T-helper 2 cell (primary cell): ENCODE measurements at places on chromosomes 16 and 17.

- DNase-seq = no peak
These were observed 113.5 kb upstream of the RPL38 start for GRCh38 chr17:74089869-74090464.

- DNase-seq = peak; percentile 19
These were observed 431.8 kb downstream of the PMP22 start for GRCh38 chr17:14833201-14833785.

DNA sequence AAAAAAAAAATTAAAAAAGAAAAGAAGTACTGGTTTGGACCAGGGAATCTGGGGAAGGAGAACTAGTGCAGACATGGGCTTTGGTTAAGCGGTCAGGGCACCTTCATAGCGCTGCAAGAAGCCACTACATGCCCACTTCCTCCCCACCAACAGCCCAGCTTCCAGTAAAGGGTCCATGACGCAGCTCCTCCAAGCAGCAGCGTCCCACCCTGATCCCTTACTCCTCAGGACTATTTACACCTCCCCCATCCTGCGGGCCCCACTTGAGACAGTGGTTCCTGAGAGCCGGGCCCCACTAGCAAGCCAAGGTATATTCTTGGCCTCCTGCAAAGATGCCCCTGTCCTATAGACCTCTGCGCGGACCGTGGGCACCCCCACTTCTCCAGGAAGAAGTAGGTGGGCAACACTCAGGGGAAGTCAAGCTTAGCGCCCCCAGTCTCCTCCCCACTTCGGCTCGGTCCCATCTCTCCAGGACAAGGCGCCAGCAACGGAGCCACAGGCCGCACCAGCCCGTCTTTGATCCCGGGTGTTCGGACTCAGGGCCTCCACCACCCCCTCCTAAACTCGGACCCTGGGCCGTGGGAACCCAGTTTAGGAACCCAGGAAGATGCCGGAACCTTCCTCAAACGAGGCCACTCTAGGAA, 913 bp upstream of the PRR14 start:
- no peak for DNase-seq

- DNase-seq = no peak
These were observed 252.4 kb downstream of the GRIN2A start for GRCh38 chr16:9929836-9930235.

- no peak for DNase-seq
These were observed 5.0 kb upstream of the DNASE1L2 start for GRCh38 chr16:2231016-2231931.

- DNase-seq = no peak
These were observed 11.6 kb upstream of the TMEM100 start for GRCh38 chr17:55734128-55734781.

DNA sequence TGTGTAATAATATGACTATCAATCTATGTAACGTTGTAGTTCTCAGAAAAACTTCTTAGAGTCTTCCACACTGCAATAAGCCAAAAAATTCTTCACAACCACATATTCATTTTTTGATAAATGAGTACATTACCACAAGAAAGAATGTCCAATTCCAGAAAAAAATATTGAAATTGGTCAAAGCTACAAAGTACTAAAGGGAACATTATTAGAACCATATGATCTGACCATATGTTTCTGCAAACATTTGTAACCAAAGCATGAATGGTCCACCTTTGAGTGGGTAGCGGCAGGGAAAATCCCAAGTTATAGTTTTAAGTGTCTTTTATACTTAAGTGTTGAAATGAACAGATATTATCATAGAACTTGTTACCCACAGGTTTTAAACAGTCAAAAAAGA, 71.7 kb upstream of the NACA2 start:
- no peak for DNase-seq

GRCh38 chr16:68257251-68257905, 6.9 kb upstream of the SLC7A6 start:
- DNase-seq = no peak

DNA sequence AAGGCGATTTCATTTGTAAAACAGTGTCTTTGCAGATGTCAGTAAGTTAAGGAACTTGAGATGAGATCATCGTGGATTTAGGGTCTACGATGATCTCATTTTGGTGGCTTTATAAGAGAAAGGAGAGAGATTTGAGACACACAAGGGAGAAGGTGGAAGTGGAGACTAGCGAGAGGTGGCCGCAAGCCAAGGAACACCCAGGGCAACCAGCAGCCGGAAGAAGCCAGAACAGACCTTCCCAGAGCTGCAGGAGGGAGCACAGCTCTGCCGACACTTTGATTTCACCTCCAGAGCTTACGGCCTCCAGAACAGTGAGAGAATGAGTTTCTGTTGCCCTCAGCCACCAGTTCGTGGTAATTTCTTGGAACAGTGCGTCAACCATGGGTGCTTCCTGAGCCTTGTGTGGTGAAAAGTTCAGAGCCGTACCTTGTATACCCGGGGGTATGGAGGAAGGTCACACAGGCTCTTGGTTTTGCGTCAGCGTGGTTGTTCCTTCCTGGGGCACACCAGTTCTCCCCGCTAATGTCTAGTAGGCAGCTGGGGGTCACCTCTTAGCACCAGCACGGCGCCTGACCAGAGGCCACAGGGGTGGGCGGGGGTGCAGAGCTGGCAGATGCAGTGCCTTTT, 12.9 kb upstream of the SEC14L1 start:
- DNase-seq = peak; percentile 35

- DNase-seq = no peak
These were observed 25.6 kb downstream of the TTLL6 start for GRCh38 chr17:48791128-48792032.

DNA sequence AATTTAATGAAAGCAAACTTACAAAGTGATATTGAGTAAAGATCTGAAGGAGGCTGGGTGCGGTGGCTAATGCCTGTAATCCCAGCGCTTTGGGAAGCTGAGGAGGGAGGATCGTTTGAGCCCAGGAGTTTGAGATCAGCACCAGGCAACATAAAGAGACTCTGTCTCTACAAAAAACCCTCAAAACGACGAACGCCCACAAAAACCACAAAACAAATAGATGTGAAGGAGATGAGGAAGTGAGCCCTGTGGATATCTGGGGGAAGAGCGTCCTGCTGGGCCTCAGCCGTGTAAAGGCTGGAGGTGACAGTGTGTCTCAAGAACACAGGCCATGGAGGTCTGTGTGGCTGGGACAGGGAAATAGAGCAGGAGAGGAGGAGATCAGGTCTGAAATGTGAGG, 68.8 kb downstream of the ITFG1 start:
- DNase-seq = peak; percentile 42

GRCh38 chr16:82657239-82657638, 30.5 kb downstream of the CDH13 start:
- no peak for DNase-seq

DNA sequence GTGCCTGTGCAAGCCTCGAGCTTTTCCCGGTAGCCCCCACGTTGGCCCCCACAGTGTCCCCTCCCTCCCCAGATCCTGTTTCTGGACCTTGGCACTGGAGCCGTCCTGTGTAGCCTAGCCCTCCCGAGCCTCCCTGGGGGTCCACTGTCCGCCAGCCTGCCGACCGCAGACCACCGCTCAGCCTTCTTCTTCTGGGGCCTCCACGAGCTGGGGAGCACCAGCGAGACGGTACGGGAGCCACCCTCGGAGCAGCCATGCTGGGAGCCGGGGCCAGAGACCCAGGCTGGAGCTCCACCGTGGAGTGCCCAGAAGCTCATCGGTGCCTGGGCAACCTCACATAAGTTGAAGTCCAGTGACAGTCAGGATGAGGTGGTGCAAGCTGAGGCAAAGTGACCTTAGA, 11.8 kb downstream of the RGS11 start:
- no peak for DNase-seq

DNA sequence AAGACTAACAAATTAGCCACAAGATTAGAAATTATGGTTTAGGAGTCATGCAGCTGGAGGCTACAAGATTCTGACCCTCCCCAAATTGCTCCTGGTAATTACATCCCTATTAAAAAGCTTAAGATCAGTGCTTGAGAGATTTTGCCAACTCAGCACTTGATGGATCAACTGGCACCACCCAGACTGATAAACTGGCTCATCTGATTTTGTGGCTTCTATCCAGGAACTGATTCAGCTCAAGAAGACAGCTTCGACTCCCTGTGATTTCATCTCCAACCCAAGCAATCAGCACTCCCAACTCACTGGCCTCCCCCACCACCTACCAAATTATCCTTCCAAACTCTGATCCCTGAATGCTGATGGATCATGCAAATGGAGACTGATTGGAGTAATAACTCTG, 94.8 kb downstream of the TNFRSF13B start:
- no peak for DNase-seq

DNA sequence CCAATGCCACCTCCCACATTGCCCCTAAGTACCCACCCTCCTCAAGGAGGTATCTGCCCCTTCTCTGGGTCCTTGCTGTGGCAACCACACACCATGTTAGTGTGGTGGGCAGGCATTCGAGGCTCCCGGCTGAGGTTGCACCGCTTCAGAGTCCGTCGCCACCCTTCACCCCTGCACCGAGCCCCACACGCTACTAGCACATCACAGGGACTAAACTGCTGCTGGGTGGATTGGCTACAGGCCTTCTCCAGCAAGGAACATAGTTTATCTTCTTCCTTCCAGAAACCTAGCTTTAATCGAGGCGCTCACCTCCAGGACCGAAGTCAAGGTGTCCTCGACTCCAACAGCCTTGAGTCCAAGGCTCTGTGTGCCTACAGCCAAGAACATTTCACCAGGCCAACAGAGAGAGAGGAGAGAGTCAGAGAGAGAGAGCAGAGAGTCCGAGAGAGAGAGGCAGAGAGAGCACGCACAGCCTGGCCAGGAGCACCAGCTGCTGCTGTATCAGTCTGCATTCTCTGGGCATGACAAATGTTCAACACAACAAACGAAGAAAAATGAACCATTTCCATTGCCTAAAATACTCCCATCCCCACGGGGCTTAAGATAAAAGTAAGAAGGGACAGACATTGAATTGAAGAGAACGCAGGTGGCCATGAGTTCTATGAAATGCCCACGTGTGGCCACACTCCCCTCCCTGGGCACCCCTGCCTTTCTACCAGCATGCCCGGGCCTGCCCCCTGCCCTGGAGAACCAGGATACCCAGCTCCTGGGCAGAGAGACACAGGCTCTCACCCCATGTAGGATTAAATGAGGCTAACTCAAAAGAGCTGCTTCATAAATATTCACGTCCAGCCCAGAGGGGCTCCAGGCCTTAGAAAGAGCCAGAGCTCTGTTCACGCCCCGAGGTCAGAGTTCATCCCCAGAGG, 94.9 kb downstream of the RBFOX3 start:
- no peak for DNase-seq

GRCh38 chr16:8458481-8459046, 131.7 kb downstream of the TMEM114 start:
- DNase-seq = no peak

GRCh38 chr16:67857547-67858233, 10.2 kb upstream of the CENPT start:
- no peak for DNase-seq

- no peak for DNase-seq
These were observed 1.4 kb downstream of the GCSH start for GRCh38 chr16:81094771-81095251.

DNA sequence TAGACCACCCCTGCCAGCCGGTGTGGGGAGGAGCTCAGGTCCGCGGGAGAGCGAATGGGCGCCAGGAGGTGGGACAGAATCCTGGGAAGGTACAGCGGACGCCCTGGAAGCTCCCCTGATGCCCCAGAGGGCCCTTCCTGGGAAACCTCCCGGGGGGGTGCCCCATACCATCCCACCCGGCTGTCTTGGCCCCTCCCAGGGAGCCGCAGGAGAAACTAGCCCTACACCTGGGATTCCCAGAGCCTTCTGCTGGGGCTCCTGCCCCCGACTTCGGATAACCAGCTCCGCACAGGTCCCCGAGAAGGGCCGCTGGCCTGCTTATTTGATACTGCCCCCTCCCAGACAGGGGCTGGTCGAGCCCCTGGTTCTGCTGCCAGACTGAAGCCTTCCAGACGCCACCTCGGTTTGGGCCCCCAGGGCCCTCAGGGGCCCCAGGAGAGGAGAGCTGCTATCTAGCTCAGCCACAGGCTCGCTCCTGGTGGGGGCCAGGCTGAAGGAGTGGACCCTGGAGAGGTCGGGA, 3.0 kb upstream of the CBX4 start:
- DNase-seq = no peak

DNA sequence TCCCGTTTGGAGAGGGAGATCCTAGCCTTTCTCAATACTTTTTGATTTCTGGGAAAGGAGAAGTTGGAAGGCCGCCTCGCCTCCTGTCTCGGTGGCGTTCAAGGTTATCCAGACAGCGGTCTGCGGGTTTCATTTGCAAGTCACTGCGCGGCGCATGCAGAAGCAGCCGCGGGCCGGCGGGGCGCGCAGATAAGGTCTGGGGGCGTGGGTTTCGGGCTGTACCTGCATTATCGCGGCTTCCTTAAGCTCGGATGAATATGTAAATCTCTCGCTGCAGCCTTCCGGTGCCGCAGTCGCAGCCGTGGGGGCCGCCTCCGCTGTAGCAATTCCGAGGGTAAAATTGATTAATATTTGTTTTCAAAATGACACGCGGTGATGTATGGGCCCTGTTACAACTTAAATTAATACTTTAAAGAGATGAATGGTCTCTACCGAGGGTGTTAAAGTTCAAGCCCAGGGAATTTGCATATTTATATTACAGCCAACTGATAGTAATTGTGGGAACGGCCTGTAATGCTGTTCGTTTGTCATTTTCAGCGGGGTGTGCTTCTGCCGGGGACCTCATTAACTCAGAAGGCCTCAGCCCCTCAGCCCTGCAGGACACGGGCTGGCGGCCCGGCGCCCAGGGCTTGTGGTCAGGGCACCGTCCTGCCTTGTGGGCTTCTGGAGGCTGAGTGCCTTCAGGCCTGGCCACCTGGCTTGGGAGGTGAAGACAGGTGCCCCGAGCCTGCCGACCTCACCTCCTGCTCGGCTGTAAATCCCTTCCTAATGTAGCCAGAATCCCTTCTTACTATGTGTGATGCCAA, 99.4 kb downstream of the CYLD start:
- DNase-seq = peak; percentile 57

DNA sequence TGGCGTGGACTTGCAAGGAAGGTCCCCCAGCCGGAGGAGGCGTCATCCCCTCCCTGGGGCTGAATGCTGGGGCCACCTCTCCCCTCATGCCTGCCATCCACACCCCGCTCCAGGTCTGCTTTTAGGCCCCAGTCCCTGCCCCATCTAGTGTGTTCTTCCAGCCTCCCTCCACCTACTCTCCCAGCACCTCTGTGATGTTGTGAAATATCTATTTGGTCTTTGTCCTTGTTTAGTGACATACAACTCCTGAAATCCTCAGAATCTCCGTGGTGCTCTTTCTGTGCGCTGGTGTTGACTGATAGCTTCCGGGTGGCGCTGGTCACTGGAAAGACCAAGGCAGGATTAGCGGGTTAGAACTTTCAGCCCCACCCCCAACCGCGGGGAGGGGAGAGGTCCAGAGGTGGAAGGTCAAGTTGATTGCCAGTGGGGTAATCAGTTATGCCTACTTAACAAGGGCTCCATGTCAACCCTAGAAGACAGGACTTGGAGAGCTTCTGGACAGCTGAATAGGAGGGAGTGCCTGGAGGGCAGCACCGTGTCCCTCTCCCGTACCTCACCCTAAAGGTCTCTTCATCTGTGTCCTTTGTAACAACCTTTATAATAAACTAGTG, 10.1 kb downstream of the TBC1D24 start:
- DNase-seq = no peak
